Renal pelvis (tissue), 12 donors: ENCODE measurements at places on chromosomes 1 and 21. TPM values are rescaled to one million over a fixed set of nuclear protein-coding genes. Genes with fewer than 3 reads are reported as not detected.

- no peak for DNase-seq
Measured at GRCh38 chr1:214500340-214501055, 50.9 kb downstream of the PTPN14 start.

- no peak for DNase-seq
Measured at GRCh38 chr1:241688940-241689368, 36.9 kb downstream of the WDR64 start.

GRCh38 chr1:209813902-209814301, 8.0 kb upstream of the IRF6 start:
- no peak for DNase-seq

AMY2A gene
- not detected for polyA plus RNA-seq

- DNase-seq, result no peak
Measured at GRCh38 chr1:44949286-44949685, 37.1 kb downstream of the EIF2B3 start.

CLK2 gene
- 79.4 TPM for polyA plus RNA-seq

LIPI gene
- polyA plus RNA-seq, result 0.27 TPM

GRHL3 gene
- 6.7 TPM for polyA plus RNA-seq

- DNase-seq, result no peak
Measured at GRCh38 chr1:105626276-105626987, 1430.0 kb upstream of the PRMT6 start.

F5 gene
- polyA plus RNA-seq, result 4.3 TPM

DNA sequence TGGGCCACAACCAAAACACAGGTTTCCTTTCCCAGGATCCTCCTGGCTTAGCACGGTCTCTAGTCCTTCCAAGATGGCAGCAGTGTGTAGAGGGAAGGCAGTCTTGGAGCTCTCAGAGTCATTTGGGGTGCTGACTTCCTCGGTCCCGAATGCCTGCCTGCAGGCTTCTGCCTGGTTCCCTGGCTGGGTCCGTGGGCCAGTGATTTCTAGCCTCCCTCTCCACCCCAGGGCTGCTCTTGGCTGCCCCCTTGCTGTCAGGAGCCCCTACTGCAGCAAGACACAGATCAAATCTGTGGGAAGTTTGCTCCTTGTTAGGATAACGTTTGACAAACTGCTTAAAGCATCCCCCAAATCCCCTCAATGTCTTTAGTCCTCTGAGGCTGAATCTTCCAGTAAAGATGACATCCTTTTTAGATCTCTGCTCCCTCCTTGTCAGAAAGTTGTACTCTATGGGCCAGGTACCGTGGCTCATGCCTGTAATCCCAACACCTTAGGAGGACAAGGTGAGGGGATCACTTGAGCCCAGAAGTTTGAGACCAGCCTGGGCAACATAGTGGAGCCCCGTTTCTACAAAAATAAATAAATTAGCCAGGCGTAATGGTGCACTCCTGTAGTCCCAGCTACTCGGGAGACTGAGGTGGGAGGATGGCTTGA, 272.5 kb downstream of the RRAGC start:
- no peak for DNase-seq

DNA sequence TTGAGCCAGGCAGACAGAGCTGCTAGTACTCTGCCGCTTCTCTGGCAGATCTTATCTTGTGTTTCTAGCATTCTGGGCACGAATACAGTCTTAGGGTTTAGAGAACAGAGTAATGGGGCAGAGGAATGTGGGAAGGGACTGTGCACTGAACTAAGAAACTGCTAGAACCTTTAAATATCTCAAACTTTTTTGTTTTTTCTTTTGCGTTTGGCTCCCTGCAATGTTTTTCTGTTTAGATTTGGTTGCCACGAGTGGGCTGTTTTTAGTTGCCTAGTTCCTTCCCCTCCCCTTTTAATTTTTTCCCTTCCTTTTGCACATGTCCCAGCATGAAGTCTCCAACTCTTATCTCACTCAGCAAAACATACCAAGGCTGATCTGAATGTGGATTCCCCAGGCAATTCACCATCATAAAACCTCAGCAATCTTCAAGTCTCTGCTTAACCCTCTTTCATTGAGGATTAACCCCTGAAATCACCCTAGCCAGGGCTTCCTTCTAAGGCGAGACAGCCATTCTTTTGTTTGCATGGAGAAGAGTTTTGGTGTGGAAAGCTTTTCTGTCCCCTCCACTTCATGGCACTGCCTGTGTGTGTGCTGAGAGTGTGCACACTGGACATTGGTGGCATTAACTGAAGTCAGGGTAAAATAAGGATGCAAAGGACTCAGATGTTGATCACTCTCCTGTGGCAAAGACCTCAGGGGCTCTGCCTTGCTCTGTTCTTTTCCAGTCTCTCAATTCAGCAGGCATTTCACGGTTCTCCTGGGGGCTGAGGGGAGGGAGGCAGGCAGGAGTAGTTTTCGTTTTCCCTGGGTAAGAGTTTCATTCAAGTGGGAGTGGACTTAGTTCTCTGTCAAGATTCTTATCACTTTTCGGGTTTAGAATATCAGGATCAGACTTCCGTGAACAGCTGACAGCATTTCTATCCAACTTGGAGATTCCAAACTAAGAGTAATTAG, 2.8 kb upstream of the ATF3 start:
- DNase-seq, result peak; percentile 33

CENPF gene
- 109 TPM for polyA plus RNA-seq

CYP4A11 gene
- 42.1 TPM for polyA plus RNA-seq

- DNase-seq, result peak; percentile 64
Measured at GRCh38 chr1:156797212-156797871, 19.3 kb downstream of the SH2D2A start.

GRCh38 chr1:76433526-76433925, 359.0 kb downstream of the ST6GALNAC3 start:
- DNase-seq, result no peak

DNA sequence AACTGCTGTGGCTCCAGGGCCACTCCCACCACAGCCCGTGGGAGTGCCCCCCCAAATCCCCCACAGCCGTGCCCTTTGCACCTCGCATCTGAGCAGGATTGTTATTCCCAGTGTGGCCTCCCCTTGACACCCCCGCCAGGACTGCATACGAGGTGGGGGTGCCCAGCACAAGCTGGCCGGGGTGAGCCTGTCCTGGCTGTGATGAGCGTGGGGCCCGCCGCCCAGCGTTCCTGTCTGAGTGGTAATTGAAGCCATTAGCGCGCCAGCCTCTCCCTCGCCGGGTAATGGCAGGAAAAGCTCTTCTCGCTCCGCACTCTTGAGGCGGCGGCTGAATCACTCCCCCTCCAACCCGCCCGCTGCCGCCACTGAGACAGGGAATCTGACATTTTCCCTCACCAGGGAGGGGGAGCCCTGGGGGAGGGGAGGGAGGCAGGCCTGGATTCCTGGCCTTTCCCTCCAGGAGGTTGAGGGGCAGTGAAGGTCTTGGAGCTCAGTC, 27.7 kb downstream of the PTPRF start:
- peak; percentile 75 for DNase-seq

- DNase-seq, result no peak
Measured at GRCh38 chr21:44456214-44456914, 1.1 kb downstream of the LRRC3 start.

DNA sequence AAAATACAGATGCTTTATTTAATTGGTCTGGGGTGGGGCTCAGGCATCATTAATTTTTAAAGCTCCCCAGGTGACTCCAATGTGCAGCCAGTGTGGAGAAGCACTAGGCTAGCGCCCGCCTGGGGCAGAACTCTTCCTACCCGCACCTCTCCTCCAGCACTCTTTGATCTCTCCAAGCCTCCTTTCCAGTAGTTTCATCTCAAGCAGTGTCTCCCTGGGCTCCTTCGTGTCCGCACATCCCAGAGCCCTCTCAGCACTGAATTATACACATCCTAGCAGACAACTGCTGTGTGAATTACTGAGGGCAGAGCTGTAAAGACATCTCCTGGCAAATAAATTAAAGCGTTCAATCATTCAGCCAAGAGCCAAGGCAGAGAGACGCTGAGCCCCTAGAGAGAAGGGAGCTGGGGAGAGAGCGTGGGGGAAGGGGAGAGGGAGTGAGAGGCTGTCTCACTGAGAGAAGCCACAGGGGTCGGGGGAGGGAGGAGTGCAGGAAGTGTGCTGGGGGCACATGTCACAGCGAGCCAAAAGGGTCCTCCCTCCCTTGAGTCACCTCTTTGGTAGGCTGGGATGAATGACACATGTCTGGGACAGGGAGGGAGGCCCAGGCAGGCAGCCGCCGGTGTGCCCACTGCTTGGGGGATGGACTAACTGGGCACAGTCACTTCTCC, 21.0 kb upstream of the PARP1 start:
- peak; percentile 76 for DNase-seq

HIVEP3 gene
- polyA plus RNA-seq, result 4.0 TPM

MNDA gene
- polyA plus RNA-seq, result 3.8 TPM

DNA sequence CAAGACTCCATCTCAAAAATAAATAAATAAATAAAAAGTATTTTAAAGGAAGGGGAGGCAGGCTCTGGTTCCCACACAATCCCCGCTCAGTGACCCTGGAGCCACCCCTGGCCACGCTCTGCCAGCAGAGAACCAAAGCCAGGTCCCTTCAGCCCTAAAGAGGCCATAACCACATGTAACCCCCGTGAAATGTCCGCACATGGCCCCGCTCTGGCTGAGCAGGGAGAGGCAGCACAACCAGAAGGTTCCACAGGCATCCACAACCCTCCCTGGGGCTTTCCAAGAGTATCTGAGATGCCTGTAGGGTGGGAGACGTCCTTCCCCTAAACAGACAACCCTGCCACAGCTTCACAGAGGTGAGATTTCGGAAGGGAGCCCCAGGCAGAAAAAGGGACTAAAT, 1.4 kb upstream of the ARF1 start:
- DNase-seq, result no peak

DNA sequence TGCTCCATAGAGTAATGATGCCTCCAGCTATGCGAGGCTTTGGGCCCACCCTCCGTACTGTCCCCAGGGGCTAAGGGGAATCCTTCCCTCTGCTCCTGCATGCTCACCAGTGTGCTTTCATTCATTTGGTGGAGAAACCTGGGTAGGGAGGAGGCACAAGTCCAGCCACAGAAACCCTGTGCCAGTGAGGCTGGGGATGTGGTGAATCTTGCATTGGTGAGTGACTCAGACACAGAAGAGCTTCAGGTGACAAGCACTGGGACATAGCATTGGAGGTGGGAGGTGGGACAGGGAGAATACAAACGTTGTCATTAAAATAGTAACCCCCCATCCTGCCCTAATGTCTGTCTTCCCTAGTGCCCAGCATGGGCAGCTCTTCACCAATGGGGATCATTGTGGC, 5.2 kb downstream of the FCGR2A start:
- DNase-seq, result no peak

- DNase-seq, result no peak
Measured at GRCh38 chr1:6930732-6931300, 145.6 kb downstream of the CAMTA1 start.

THAP3 gene
- polyA plus RNA-seq, result 23.4 TPM

GRCh38 chr1:6200188-6200809, 904 bp upstream of the RPL22 start:
- no peak for DNase-seq

DNA sequence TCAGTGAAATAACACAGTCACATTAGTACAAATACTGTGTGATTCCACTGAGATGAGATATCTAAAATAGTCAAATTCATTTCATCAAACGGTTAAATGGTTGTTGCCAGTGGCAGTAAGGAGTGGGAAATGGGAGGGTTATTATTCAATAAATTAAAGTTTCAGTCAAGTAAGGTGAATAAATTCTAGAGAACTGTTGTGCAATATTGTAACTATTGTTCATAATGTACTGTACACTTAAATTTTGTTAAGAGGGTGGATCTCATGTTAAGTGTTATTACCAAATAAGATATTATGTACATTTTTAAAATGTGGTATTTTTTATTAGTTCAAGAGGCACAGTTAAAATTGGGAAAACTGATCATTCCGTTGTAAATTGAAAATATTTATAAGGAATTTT, 463.3 kb upstream of the BRINP3 start:
- no peak for DNase-seq

FCRL2 gene
- polyA plus RNA-seq, result 0.11 TPM

GRCh38 chr1:58290685-58291372, 255.7 kb downstream of the OMA1 start:
- DNase-seq, result peak; percentile 73

TBX15 gene
- 0.36 TPM for polyA plus RNA-seq

TTC22 gene
- polyA plus RNA-seq, result 6.7 TPM

- DNase-seq, result no peak
Measured at GRCh38 chr1:224535641-224536040, 80.5 kb upstream of the CNIH3 start.

ATXN7L2 gene
- polyA plus RNA-seq, result 13.1 TPM

GRCh38 chr21:15850645-15851044, 120.9 kb downstream of the USP25 start:
- no peak for DNase-seq

DNA sequence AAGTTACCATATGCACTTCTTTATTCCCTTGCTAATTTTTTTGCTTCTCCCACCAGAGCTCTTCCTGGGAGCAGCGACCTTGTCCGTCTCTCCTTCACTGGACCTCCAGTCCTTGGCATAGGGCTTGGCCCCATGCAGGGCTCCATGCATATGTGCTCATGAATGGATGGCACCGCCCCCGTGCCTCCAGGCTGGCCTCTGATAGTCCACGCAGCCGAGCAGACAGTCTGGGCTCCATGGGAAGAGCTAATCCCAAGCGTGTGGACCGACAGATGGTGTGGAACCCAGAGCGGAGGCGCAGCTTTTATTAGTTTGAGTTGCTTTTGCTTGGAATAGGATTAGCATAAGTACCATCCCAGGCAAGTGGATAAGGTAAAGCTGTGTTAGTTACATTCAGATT, 41.8 kb downstream of the CDCP2 start:
- no peak for DNase-seq

DNA sequence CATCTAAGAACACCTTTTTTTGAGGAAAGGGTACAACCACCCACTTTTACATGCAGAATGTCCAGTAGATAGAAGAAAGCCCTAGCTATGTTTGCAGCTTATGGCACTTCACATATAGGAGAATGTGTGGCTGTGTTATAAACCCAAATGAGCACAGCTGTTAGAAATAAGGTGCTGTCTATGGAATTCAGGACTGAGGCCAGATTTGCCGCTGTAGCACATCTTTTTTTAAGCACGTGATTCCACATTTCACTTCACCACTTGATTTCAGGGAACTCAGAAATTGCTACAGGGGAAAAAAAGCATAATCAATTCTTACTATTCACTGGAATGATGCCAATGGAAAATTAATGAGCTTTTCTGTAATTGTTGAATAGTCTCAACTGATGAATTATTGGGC, 147.2 kb upstream of the ADAMTS5 start:
- DNase-seq, result no peak

DNA sequence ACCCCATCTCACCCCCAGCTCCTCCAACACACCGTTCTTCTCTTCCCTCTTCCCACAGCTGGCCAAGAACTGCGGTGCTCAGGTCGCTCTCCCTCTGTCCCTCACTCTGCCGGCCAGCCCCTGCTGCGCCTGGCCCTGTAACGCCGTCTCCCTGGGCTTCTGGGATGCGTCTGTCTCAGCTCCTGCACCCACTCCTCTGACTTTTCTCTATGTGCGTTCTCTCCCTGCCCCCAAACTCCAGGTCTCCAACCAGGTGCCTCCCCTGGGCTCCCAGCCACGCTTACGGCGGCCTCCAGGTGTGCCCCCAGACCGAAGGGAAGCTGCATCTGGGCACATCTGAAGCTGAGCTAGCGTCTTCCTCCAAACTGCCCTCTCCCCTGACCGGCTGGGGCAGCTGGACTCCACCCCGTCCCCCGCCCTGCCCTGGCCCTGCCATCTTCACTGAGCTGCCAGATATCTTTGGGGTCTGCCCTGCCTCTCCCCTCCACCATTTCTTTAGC, 2.6 kb downstream of the KRTAP10-12 start:
- DNase-seq, result no peak

SYT14 gene
- 0.34 TPM for polyA plus RNA-seq

GRCh38 chr1:245183429-245183828, 28.6 kb downstream of the KIF26B start:
- no peak for DNase-seq

GRCh38 chr21:41777951-41778815, 11.3 kb upstream of the RIPK4 start:
- no peak for DNase-seq
